ENCODE measurements at places on chromosomes 2 and 18.

DNA sequence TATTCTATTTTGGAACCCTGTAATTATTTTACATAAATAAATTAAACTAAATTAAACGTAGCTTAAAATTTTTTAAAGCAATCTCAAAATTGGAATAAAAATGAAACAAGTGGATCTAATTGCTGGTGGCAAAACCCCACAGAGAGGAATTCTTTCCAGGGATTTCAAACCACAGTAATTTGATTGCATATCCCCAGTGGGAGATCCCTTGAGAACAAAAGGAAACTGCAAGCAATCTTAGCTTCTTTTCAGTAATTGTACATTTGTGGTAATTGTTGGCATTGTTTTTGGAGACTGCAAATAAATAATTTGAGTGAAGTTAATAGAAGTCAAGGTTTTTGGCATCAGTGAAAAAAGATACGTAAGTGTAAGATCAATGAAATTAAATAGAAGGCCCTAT is 58.7 kb upstream of the MYCN start:
- no peak for DNase-seq

DNA sequence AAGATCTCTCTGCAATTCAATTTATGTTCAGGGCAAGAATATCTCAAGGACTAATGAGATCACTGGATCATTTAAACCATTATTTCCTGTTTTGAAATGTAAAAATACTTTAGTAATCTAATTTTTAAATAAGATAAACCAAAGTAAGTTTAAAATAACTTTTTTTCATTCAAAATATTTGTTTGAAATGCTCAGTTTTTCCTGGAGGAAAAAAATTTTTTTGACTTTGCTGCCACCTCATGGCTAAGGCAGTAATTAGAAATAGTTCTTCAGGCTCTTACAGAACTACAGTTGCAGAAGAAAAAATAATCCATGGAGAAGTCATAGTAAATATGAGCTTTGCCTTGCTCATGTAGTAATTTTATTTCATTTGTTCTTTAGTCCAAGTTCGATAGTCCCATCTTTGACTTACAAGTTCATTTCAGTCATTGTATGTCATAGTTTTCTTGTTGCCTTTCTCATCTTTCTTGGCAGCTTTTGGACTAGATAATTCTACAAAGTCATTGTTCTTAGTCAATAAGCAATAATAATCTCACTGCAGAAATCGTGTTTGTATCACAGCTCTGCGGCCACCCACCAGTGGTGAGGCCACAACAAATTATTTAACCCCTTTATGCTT is 127.4 kb downstream of the DPP4 start:
- DNase-seq = no peak

GRCh38 chr2:64196963-64197362 is 52.7 kb upstream of the PELI1 start:
- no peak for DNase-seq

- DNase-seq = no peak
These were observed 4.2 kb upstream of the CCNYL1 start for GRCh38 chr2:207706936-207707860.

DNA sequence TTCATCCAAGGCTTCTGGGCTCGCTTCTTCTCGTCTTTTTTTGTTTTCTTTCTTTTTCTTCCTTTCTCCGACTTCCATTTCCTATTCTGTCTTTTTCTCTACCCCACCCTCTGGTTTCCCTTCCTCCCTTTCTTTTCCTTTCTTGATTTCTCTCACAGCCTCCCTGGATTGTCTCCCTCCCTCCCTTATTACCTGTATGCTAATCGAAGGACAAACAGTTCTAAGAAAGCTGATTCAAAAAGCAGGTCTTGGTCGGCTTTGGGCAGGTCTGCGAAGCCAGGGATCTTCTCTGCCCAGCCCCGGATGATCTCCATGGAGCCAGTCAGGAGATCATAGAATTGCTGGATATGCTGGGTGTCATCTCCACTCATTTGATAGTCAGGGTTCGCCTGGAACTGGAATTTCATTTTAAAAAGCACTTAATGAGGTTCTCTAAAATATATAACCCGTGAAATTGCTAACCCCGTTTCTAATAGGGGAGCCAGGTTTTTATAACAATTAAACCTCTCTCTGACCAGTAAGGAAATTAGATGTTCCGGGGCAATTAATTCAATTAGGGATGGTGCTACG is 5.9 kb downstream of the NR4A2 start:
- no peak for DNase-seq

DNA sequence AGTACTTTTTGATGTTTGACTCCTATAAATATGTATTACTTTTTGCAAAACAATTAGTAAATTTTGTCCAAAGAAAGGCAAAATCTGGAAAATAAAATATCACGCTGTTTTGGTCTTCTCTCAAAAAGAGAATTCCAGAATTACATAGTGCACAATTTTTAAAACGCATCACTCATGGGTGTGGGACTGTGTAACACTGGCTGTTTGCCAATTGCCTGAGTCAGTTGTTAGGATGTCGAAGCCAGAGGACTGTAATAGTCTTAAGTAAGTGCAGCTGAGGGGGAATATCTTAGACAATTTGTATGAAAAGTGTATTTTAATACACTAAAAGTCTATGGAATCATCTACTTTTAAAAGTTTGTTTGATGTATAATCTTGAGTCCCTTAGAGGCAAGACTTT is 24.1 kb upstream of the EPHA4 start:
- DNase-seq = no peak

DNA sequence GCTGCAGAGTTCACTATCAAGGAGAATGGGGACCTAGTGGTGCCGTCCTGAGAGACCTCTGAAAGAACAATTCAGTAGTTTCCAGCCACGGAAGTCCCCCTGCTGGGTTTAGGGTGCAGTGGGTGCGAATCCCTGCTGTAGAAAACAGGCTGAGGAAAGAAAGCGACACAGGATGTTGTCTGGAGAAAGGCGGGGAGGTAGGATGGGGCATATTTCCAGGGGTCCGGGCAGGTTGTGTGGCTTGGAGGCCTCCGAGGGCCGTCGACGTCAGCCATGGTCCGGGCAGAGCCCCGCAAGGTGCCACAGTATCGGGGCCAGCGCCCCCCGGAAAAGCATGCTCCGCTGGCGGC is 807 bp upstream of the CREB1 start:
- DNase-seq = no peak

DNA sequence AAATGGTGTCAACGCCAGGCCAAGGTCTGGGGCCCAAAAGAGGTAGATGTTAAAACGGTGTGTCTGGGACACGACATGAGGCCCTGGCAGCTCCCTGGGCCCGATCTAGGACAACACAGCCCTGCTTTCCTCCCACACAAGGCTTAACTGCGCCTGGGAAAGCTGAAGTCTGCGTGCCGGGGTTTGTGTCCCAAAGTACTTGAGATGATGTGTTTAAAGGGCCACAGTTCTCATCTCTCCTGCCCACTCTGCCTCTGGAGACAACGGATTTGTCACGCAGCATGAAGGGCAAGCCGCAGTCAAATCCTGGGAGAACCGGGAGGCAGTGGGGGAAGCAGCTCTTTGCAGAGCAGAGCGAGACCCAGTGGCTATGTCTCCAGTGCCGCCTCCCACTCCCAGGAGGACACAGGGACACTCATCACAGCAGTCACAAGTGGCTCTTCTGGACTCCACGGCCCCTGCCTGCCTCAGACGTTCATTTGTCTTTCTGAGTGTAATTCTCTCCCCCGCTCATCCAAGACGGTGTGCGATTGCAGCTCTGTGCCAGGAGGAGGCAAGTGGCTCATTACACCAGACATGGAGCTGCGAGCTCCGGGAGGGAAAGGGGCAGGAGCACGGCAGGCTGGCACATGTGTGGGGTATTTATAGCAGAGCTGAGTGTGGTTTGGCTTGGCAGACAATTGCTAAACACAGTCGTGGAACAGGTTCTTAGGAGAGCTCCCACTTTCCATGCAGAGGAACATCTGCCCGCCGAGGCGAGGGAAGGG is 57.7 kb upstream of the SEMA4C start:
- no peak for DNase-seq

DNA sequence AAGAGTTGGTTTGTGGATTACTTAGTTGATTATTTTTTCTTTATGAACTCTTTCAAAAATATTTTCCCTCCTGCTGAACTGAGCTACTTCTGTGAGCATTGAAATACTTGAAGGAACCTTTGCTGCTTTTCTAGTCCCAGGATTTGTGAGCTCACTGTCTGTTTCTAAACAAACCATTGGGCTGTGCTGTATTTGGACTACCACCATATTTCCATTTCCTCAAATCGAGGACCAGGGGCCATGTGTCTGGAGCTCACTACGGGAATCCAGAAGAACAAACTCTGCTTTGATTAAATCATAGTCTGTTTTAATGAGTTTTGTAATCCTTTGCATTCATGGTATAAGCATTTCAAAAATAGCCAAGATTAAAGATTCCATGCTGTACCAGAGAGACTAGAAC is 1.3 kb downstream of the MRPL33 start:
- DNase-seq = no peak

DNA sequence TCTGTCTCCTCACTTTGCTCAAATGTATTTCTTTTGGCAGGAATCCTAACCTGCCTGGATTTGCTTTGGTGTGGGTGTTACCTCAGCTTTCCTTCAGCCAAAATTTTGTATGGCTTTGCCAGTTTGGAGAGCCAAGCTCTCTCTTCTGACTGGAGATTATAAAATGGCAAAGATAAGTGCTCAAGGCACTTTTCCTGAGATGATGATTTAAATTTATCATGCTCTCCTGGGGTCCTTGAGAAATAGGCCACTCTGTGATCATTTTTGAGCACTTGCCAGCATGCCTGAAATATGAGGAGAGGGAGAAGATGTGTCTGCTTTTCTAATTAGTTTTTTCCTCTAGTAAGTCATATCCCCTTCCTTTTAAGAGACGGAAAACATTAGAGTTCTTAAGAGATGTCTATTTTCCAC is 683.0 kb downstream of the SLC4A3 start:
- no peak for DNase-seq

DNA sequence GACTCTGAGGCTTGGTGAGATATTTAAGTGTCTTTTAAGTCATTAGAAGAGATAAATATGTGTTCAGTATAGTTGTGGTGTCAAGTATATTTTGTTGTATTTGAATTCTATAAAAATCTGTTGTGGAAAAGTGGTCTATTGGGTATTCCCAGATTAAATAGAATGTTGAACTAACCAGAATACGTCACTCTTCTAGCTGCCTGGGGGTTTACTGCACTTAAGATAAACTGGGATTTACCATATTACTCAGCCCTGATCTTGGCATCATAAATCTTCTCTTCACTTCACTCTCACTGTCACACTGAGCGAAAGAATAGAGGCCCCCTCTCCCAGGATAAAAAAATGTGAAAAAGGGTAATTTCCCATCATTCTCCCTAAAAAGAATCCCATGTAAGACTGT is 129.8 kb downstream of the BCL2 start:
- no peak for DNase-seq

DNA sequence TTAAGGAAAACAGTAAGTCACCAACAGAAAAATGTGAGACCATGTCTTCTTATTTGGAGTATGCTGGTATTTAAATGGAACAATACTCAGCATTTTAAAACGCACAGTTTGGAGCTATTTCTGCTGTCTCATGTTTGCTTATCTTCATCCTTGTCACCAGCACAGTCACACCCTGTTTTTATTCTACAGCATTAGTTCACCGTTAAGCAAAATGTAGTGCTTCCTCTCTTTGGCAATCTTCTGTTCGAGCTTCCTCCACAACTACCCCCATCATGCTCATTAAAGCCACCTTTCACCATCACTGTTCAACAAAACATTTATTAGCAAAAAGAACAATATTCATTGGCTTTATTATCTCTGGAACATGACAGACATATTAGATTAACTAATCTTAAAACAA is 64.0 kb downstream of the SLC40A1 start:
- no peak for DNase-seq

DNA sequence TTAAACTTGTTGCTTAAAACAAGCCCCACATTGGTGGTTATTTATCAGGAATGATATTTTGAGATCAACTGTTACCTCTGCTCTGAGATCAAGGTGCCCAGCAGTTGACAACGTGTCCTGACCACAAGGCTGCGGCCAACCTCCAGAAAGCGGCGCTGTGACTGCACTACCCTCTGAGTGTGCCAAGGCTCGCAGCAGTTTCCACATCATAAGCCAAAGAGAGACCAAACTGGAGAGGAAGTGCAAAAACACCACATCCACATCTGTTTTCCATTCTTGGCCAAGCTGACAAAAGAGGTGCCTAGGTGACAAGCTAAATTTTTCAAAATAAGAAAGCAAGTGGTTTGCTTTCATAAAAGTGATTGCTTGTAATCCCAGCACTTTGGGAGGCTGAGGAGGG is 410.8 kb upstream of the POU3F3 start:
- no peak for DNase-seq

DNA sequence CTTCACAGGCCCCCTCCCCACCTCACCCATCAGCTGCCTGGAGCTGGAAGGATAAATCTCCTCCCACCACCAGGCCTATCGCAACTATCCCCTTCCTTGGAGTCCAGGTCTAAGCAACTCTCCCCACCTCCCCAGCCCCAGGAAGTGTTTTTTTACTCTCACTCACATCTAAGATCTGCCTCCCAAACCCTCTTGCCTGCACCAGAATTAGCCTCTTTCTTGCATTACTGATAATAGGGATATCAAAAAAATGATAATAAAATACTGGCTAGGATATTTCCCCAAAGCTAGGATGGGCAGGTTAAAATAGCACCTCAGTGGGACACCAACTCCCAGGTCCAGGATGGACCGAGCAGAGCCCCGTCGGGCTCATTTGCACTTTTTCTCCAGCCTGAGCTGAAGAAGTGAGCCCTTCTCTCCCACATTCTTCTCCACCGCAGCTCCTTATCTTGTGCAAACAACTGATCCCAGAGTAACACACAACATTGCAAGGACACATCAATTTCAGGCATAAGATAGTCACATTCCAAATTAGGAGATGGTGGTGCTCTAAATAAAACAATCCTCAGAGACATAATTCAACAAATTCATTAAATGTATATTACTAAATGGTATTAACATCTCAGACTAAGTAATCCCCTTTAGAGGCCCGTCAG is 17.7 kb upstream of the CIB4 start:
- DNase-seq = no peak

GRCh38 chr2:29920631-29921559 is 491 bp downstream of the ALK start:
- no peak for DNase-seq

- DNase-seq = no peak
These were observed at the start of gene COL3A1 for GRCh38 chr2:188974164-188974563. Gene COL3A1, plus strand, starts transcription at chr2:188974373. Its CDS starts 117 bp downstream, at chr2:188974490.

DNA sequence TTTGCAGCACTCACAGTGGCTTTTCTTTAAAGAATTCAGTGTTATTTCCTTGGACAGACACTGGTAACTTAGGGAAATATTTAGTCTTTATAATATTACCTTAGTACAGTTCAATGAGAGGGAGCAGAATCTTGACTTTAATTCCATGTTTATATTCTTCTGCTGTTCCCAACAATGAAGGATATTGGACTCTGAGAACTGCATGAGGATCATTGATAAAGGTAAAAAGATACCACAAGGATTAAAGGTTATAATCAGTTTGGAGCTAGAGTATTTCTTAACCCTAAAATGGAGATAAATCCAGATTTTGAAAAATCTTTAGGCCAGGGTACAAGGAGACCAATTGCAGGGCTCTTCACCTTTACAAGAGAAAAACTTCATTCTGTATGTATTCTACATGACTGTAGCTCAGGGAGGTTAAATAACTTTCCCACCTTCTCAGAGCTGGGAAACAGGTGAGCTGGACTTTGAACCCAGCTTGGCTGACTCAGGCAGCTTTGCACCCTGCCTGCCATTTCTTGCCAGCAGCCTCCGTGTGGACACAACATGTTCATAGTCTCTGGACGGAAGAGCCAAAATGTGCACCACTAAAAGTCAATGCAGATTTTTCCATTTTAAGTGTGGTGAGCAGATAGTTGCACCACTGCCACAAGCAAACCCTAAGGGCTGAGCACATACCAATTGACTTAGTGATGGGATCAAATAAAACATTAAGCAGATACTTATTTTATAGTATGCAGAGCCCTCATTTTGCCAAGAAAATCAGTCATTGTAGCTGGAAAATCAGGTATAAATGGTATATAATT is 26.7 kb downstream of the UPP2 start:
- DNase-seq = no peak
